ENCODE measurements at places on chromosomes 2 and 18.

DNA sequence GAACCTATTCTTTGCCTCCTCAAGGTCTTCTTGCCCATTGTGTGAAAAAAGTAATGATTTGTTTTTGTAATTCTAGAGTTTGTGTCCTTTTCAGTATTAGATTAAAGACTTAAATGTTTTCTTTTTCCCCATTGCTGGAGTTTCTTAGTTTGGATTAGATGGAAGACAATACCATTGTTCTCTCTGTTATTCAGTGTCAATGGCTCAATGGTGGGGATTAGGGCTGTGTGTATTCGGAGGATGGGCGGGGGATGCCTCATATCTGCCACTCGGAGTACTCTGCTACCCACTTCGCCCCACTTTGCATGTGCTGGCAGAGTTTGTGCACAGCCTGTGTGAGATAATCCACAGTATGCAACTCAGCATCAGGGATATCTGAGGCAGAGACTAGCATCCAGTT is 90.1 kb downstream of the KLHL29 start:
- no peak for DNase-seq

- no peak for DNase-seq
Measured at GRCh38 chr2:67836866-67837265, 225.9 kb downstream of the C1D start.

DNA sequence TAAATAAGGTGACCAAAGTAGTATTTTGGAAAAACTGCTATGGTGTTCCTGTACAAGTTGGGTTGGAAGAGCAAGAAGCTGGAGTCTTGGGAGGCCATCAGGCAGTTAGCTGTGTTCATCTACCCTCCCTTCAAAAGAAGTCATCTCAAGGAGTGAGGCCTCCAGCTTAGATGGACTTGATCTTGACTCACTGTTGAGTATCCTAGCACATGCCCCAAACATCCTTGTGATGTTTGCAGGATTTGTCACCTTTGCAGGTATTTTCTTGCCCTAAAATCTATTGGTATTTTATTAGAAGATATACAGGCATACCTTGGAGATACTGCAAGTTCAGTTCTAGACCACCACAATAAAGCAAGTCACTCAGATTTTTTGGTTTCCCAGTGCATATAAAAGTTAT is 30.2 kb downstream of the RNMT start:
- no peak for DNase-seq

DNA sequence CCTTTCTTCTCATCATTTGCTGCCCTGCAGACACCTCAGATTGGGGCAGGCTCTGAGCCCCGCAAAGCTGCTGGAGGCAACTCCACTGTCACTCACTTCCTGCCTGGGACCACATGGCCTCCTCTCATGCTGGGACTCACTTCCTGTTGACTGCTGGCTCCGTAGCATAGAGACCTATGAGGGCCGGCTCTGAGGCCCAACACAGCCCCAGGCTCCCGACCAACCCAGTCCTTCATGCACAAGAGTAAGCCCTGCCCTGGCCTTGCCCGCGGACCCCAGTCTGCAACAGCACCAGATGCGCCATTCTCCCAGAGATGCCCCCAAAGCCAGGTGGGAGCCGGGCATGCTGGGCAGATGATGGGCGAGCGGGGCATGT is 55.7 kb downstream of the DNMT3A start:
- DNase-seq = peak; percentile 71
